Stimulated activated CD8-positive, alpha-beta memory T cell treated with anti-CD3 and anti-CD28 coated beads, Interleukin-2, amount 100 ng/mL, for 1 hour (primary cell): ENCODE measurements at places on chromosomes 12 and 14.

- no peak for DNase-seq
Observed at GRCh38 chr14:73235531-73236155, 1.7 kb upstream of the PAPLN start.

DNA sequence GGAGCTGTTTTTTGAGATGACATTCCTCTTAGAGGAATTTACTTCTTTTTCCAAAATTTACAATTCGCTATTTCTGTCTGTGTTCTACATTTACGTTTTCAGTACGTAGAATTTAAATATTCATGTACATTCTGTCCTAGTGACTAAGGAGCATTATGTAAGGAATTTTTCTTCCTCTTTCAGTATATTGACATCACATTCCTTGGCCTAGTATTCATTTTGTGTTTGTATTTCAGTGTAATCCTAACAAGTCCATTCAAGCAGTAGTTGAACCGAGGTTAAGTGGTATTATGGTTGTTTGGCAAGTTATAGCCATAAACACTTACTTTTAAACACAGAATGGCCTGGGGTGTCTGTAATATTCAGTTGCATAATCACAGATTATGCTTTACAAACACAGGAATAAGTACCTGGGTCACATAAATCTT is 465.2 kb downstream of the PCNX1 start:
- DNase-seq: no peak

DNA sequence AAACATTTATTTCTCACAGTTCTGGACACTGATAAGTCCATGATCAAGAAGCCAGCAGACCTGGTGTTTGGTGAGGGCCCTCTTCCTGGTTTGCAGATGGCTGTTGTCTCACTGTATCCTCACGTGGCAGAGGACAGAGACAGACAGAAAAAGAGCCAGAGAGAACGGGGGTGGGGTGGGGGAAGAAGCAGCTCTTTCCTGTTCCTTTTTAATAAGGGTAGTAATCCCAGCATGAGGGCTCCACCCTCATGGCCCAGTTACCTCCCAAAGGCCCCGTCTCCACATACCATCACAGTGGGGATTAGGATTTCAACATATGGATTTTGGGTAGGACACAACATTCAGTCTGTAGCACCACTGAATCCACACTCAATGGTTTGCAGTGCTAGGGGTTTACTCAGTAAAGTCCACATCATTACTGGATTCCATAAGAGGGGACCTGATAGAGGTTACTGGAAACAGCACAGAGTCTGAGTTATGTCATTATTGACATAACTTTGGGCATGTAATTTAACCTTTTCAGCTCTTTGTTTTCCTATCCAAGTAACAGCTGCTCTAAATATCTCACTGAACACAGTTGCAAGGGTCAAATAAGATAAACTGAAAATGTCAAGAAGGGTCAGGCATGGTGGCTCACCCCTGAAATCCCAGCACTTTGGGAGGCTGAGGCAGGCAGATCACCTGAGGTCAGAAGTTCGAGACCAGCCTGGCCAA is 53.2 kb downstream of the RPAP3 start:
- no peak for DNase-seq

DNA sequence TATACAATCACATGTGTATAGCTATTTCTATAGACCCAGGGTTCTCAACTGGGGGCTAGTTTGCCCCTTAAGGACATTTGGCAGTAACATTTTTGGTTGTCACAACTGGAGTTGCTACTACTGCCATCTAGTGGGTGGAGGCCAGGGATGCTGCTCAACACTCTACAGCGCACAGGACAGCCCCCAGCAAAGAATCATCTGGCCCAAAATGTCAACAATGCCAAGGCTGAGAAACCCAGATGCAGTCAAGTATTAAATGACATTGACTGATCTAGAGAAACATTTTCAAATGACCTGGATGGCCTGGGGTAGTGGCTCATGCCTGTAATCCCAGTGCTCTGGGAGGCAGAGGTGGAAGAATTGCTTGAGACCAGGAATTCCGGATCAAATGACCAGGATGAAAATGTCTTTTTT is 5.8 kb downstream of the WSB2 start:
- peak; percentile 39 for DNase-seq

GRCh38 chr14:20733684-20734429 is 11.8 kb upstream of the EDDM3A start:
- no peak for DNase-seq

- no peak for DNase-seq
Observed at GRCh38 chr12:63294327-63294632, 143.3 kb upstream of the AVPR1A start.

GRCh38 chr12:105337391-105337790 is 6.9 kb downstream of the C12orf75 start:
- DNase-seq: no peak

DNA sequence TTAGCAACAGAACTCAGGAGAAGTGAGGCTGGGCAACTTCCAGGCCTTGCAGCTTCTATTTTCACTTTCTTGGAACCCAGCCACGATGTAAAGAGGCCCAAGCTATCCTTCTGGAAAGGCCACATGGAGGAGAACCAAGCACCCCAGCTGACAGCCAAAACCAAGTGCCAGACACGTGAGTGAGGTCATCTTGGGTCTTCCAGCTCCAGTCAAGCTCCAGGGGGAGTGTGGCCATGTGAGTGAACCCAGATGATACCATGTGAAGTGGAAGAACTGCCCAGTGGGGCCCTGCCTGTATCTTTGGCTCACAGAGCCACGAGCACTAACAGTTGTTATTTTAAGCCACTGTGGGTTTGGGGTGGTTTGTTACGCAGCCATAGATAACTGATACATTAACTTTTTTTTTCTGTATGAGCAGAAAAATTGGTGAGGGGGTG is 126.8 kb upstream of the MAP1LC3B2 start:
- DNase-seq: no peak

- DNase-seq: no peak
Observed at GRCh38 chr14:92750994-92751400, 2.6 kb upstream of the LGMN start.

- DNase-seq: no peak
Observed at GRCh38 chr12:121365416-121366062, 13.3 kb upstream of the ANAPC5 start.

GRCh38 chr12:32482226-32482625 is 82.9 kb downstream of the FGD4 start:
- DNase-seq: no peak

- no peak for DNase-seq
Observed at GRCh38 chr12:10801741-10802140, 686 bp downstream of the TAS2R7 start.

DNA sequence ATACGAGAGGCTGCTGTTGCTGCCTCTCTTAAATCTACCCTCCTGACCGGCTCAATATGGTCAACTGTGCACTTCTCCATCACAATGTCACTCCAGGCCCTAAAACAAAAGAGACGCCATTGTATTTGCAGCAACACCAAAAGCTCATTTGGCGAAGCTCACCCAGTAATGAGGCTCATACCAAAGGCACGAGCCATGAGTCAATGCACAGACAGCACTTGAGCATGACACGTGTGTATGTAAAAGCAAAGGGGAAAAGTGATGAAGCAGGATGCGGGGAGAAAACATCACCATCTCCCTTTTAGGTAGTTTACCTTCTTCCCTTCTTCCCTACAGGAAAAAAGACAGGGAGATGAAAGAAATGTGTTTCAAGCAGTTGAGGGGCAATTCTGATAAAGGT is 150.3 kb downstream of the FOXN3 start:
- DNase-seq: no peak

DNA sequence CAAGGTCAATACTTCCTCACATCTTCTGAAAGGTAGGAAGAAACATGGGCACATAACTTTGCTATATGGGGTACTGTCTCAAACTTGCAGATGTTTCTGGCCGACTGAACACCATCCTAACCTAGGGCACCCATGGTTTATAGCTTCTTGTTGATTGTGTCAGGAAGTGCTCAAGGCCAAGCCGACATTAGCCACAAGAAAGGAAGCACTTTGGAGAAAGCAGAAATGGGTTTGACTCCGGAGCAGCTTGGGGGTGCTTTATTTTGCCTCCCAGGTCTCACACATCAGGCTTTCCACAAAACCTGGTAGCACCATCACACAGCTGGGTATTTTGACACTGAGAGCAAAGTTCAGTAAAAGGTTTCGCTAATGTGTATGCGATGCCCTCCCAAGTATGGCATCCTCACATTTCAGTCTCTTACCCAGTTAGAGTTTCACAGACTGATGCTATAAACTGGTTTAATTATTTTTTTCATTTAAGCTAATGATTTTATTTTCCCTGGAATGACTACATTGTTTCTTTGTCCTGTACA is 25.2 kb upstream of the BHLHE41 start:
- DNase-seq: no peak

DNA sequence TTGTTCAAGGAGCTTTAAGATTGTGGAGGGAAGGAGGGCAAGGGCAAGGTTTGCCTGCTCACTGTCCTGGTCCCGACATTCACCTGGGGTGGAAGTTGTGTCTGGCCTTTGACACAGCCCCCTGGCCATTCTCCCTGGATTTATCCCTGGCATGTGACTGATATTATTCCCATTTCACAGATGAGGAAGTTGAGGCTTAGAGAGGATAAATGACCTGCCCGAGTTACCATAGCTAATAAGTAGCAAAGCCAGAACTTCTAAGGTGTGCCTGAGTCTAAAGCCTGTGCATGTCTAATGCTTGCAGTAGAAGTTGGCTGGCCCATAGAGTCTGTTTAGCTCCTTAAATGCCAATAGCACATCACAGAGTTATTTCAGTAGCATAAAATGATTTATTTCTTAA is 720 bp upstream of the FGF6 start:
- DNase-seq: no peak

- DNase-seq: no peak
Observed at GRCh38 chr12:2959505-2960389, 550 bp downstream of the TEAD4 start.

GRCh38 chr12:123726244-123726643 is 14.1 kb downstream of the ATP6V0A2 start:
- no peak for DNase-seq

DNA sequence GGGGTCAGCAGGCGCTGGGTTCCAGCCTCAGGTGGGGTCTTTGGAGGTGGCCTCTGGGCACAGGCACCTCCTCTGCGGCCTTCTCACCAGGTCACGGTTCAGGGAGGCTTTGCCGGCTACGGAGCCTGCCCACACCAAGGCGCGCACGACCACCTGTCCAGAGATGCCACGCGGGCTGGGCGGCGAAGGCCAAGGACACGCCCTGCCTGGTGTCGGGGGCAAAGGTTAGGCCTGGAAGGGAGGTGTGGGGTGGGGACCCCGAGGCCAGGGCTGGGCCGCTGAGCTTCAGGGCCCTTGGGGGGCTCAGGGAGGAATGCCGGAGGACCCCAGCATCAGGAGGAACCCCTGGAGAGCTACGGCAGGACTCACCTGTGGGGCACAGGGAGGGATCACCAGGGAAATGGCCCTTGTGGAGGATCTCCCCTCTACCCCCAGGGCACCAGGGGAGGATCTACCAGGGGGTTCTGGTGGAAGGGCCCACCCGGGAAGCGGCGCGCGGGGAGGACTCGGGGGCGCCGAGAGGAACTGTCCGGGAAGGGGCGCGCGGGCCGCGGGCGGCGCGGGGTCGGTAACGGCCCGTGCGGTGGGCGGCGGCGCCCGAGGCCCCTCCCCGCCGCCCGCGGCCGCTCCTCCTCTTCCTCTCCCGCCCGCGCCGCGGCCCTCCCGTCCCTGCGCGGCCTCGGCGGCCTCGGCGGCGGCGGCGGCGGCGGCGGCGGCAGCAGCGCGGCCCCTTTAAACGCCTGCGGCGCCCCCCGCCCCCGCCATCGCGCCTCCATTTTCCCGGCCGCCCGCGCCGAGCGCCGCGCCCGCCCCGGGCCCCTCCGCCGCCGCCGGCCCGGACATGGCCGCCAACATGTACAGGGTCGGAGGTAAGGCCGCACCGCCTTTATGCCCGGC is at the start of gene MTA1:
TSS of gene MTA1 (plus strand) at position 633 of the 897 bp plus-strand sequence. CDS start at position 842, 209 bp downstream.
- no peak for DNase-seq

GRCh38 chr12:13164921-13165616 is 31.5 kb upstream of the EMP1 start:
- DNase-seq: no peak

DNA sequence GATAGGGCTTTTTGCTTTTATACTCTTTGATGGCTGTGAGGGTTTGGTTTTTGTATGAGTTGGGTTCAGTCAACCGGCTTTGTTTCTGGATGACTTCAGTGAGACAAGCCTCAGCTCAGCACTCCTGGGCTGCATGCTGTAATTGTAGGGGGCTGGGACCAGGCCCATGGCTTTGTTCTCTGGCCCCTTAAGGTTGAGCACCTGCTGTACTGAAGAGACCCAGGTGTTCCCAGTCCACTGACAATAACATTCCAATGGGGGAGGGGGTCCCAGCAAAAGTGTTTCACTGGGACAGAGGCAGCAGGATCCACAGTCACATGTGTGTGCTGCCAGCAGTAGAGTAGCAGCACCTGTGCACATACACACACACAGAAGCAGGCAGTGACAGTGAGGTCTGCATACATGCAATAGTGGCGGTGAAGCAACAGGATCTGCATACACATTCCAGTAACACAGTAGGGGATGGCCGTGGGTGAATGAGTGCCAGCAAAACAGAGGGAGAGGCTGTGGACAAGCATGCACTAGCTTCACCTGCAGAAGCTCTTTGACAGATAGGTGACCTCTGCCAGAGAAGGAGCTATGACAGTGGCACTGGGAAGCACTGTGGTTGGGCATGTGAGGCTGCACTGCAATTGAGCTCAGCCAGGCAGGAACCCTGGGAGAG is 240.4 kb downstream of the ASCL1 start:
- no peak for DNase-seq

GRCh38 chr12:65607401-65607841 is 216.9 kb upstream of the HMGA2 start:
- DNase-seq: no peak

DNA sequence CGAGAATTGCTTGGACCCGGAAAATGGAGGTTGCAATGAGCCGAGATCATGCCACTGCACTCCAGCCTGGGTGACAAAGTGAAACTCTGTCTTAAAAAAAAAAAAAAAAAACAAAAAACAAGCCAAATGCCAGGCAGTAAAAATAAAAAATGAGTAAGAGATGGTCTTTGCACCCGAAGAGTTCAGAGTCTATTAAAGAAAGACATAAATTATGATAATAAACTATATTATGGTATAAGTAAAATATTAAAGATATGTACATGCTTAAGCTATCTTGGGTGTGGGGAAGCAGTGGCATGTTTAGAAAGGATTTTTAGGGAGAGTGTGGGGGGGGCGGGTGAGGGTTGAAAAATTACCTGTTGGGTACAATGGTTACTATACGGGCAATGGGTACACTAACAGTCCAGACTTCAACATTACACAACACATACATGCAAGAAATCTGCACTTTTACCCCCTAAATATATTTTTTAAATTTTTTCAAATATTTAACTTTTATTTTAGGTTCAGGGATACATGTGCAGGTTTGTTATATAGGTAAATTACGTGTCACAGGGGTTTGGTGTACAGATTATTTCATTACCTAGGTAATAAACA is 99.3 kb downstream of the EEA1 start:
- DNase-seq: no peak
